CD4-positive, alpha-beta T cell treated with Interleukin-6 at 100 ng/mL for 8 hours (primary cell): ENCODE measurements at places on chromosomes 7 and 10.

DNA sequence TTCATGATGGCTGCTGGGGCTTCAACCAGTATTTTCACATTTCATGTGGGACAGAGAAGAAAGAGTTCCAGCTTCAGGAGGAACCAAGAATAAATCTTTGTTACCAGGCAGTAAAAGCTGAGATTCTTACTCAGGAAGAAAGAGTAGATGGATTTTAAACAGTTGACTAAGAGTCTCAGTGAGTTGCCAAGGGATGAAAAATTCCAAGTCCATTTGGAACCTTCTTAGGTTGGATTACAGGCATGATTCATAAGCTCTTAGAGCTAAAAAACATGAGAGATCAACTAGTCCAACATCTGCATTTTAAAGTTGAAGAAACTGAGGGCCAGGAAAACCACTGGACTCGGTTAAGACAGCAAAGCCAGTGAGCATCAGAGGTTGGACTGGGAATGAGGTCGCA, 148.6 kb downstream of the NEBL start:
- DNase-seq = no peak

DNA sequence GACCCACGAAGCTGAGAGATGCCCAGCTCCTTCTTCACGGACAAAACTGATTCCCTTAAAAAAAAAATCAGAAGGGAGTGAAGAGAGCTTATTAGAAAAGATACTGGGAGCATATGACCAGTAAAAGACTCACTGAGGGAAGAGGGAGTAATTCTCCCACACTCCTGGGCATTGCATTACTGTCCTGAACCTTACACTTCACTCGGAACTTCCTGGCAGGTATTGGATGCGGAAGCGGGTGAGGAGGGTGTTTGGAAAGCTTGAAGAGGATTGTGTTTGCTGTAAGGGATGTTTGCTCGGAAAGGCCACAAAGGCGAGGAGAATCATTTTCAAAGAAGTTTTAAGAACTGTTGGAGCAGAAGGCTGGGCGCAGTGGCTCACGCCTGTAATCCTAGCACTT, 375 bp downstream of the HKDC1 start:
- DNase-seq = no peak

GRCh38 chr7:30246392-30246791, 38.0 kb upstream of the ZNRF2 start:
- no peak for DNase-seq

GRCh38 chr10:35398355-35398754, 62.0 kb downstream of the CCNY start:
- DNase-seq = no peak

GRCh38 chr7:110595694-110596093, 495.2 kb upstream of the LRRN3 start:
- DNase-seq = peak; percentile 6

- no peak for DNase-seq
Observed at GRCh38 chr7:17661982-17662585, 278.2 kb downstream of the SNX13 start.

DNA sequence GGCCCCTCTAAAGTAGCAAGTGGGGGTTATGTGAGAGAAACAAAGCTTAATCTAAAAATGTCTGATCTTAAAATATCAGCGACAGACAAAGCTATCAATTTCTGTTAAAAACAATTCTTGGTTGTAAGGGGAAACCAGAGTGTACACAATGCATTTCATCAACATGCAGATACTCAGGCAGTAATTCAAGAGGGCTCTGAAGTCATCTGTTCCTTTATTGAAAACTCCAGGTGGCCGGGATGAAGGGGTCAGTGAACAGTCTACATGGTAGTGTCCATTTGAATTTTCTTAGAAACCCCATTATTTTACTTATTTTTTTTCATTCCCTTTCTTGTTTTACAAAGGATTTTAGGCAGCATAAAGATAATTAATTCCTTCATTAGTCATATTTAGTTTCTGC, 36.7 kb upstream of the BTBD16 start:
- no peak for DNase-seq

- DNase-seq = no peak
Observed at GRCh38 chr7:625376-625971, 101.0 kb upstream of the DNAAF5 start.

- no peak for DNase-seq
Observed at GRCh38 chr10:71292624-71293445, 26.2 kb upstream of the SLC29A3 start.

- DNase-seq = no peak
Observed at GRCh38 chr10:131750171-131750895, 150.5 kb upstream of the PPP2R2D start.

DNA sequence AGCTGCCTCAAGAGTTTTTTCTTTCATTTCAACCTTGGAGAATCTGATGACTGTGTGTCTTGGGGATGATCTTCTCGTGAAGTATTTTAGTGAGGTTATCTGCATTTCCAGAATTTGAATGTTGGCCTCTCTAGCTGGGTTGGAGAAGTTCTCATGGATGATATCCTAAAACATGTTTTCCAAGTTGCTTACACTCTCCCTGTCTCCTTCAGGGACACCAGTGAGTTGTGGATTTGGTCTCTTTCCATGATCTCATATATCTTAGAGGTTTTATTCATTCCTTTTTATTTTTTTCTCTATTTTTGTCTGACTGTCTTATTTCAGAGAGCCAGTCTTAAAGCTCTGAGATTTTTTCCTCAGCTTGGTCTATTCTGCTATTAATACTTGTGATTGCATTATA, 282.3 kb upstream of the CSTF2T start:
- no peak for DNase-seq

DNA sequence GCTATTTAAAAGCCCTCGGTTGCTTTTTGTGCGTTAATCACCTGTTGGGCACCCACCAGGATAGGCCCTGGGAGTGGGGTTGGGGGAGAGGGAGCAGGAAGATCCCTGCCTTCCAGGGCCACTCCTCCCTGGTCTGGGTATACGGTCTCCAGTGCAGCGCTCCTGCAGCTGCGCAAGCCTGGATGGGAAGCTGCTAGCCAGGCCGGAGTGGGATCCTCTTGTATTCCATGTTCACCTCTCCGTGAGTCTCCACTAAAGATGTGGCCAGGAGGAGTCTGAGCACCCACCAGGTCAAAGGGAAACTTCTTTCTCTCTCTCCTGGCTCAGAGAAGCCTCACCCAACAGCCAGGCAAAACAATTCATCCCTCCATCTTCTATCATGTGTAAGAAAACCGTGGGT, 78.8 kb upstream of the ANLN start:
- no peak for DNase-seq

DNA sequence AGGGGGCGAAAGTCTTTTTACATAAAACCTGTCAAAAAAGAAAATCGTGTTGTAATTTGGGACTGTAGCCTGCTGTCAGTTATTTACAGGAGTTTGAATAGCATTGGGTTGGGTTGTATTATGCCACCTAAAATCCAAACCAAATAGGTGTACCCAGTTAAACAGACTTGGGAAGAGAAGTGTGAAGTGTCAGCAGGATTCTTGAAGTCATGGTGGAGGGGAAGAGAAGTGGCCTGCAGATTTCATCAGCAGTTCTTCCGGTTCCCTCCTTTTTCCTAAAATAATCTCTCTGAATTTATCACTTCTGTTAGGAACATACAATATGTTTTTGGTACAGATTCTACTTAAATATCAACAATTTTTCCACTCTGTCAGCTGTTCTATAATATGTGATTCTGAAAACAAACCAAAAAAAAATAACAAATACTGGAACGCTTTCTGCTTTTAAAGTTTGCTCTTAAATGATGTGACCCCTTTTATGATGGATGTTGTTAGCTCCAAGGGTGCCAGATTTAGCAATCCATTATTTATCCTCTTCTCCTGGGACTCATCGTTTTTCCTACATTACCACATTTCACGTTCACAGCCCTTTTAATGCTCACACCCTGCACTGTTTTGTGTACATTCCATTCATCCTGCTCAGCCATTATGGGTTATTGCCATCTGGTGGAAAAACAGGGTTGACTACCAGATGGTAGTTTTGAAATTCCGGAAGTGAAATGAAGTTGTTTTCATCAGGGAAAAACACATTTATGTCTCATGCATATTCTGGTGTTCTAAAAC, 18.7 kb upstream of the ARHGAP12 start:
- no peak for DNase-seq

- no peak for DNase-seq
Observed at GRCh38 chr7:44217223-44217714, 16.5 kb downstream of the YKT6 start.

DNA sequence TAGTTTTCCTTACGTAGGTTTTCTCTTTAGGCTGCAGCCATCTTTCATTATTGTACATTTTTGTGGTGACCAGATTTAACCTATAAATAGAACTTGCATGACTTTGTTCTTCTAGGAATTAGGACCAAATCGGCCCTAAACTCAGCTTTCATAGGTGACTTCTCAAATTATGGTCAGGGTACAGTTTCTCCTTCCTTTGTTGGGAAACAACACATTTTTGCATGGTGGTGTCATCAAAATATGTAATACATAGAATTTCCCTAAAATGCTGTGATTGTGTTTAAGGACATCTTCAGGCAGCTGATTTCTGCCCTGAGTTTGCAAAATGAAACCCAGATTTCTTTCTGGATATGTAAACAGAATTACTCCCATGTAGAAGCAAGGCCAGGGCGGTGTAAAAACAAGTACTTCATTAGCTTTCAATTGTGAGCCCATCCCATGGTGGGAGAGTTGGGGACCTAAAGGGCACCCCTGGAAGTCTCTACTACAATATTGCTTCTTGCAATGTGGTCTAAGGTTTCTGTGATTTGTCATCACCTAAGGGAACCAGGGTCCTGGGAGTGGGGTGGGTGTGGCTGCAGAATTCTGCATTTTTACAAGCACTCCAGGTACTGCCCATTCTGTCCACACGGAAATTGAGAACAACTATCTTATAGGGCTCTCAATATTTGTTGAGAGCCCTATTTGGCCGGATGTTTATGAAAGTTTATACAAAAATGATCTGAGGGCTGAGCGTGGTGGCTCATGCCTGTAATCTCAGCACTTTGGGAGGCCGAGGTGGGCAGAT, 121.0 kb upstream of the FAM171A1 start:
- no peak for DNase-seq

GRCh38 chr10:75899816-75900390, 468.5 kb downstream of the LRMDA start:
- DNase-seq = no peak

DNA sequence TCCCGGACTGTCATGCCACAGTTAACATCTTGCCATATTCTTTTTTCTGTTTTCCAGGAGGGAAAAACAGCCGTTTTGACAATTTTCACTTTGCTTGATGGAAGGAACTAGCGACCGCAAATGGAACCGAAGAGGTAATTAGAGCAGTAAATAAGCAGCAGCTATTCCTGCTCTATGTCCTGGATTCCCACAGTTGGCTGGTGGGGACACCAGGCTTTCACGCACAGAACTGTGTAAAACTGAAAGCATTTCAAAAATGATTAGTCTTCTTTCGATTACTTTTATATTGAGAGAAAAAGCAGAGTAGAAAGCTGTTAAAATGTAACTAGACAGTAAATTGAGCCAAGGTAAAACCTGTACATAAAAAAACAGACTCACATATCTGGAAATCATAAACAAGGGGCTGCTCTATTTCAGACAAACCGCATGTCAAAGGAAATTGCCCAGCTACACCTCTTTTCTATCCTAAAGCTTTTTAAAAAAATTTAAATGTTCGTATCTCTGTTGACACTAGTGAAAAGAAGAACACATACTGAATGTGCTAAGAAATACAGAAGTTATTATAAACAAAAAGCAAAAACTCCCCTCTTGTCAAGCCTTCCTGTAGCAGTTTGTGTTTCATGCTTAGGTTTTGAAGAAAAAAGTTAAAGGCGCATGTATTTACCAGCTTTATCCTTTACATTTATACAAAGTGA, 93.4 kb downstream of the RNF216 start:
- DNase-seq = no peak

DNA sequence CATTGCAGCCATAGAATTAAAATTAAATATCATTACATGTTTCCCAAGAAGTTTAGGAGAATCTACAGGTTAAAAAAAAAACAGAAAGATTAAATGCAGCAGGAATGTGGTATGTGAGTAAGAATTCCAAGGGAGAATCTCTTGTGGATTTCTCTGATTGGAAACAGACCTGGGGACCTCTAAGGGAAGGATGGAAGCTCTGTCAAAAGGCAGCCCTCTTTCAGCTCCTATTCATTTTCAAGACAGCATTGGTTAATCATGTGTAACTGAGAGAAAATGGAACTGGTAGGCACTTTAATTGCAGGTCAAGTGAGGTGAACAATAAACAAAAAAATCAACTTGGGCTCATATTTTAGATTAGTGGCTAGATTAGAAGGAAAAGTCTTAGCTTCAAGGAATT, 81.4 kb upstream of the MTPN start:
- no peak for DNase-seq

- no peak for DNase-seq
Observed at GRCh38 chr10:113095419-113096127, 145.5 kb downstream of the TCF7L2 start.

DNA sequence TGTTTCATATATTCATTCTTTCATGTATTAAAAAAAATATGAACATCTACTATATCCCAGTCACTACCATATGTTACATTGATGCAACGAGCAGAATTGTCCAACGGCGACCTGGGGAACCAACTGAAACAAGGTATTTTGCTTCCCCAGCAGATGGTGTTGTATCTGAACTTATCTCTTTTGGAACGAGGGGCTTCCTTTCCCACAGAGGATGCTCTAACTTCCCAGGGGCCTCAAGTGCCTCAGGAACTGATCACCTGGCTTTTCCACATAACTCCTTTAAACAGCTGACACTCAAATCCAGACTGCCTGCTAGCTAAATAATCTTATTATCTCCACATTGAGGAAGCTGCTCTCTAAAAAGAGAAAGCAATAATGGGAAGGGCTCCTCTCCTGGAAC, 259.3 kb downstream of the HTR7 start:
- no peak for DNase-seq

DNA sequence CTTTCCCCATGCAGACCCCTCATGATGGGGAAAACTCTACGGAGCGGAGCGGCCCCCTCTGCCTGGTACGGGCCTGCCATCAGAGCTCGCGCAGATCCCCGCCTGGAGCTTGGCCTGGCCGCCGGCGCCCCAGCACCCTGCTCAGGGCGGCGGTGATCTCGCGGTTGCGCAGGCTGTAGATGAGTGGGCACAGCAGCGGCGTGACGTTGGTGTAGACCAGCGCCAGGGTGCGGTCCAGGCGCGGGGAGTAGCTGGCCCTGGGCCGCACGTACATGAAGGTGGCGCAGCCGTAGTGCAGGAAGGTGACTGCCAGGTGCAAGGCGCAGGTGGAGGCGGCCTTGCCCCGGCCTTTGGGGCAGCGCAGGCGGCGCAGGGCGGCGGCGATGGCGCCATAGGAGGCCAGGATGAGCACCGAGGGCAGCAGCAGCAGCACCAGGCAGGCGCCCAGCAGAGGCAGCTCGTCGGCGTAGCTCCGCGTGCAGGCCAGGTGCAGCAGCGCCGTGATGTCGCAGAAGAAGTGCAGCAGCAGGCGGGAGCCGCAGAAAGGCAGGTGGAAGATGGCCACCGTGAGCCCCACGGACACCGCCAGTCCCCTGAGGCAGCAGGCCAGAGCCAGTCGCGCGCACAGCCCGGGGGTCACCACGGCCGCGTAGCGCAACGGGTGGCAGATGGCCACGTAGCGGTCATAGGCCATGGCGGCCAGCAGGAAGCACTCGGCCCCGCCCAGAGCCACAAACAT, 33.4 kb downstream of the TAS2R41 start:
- no peak for DNase-seq

GRCh38 chr10:127320176-127320575, 123.8 kb upstream of the INSYN2A start:
- DNase-seq = no peak

- no peak for DNase-seq
Observed at GRCh38 chr10:46328853-46329689, 42.3 kb downstream of the ANTXRL start.

- DNase-seq = no peak
Observed at GRCh38 chr7:94511718-94512117, 2.1 kb downstream of the CASD1 start.
